Activated naive CD8-positive, alpha-beta T cell treated with anti-CD3 and anti-CD28 coated beads, Interleukin-2, amount 50 U/mL, for 24 hours (primary cell): ENCODE measurements at places on chromosomes 6 and 20.

DNA sequence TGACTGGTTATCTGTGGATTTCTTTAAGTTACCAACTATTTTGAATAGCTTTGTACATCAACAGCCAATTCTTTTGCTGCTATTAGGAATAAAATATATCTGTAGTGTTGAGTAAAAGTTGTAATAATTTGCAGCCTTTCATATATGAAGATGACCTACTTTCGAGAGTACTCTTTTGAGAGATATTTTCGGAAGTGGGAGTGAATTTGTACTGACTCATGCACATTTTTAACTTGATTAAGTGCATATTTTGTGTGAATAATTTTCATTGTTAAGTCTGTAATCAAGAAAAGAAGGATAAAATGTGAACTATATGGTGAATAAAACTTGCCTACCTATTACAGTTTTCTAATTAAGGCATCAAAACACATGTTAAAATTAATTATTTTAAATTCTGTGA, 51.9 kb downstream of the L3MBTL3 start:
- H3K4me3 ChIP-seq = no peak overlapping the region
- H3K27ac ChIP-seq = no peak overlapping the region
- H3K36me3 ChIP-seq = peaks cover 17% of the 10 kb centered on the region
- no peaks in the 10 kb centered on the region for H3K27me3 ChIP-seq

DNA sequence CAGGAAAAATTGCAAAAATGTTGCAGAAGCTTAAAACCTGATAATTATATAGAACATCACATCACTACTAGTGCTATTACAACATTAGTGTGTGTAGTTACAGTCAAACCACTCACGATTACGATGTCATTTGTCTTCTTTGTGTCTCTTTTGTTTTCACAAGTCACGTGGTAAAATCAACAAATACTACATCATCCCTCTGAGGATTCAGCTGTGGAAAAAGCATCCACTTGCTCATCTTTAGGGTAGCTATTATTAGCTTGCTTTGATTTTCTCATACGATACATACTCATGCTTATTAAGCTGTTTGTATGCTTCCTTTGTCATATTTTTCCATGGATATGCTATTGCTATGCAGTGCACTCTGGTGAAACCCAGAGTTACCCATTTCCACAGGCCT, 22.2 kb upstream of the ATXN1 start:
- H3K27me3 ChIP-seq = peaks cover 1% of the 10 kb centered on the region
- no peaks in the 10 kb centered on the region for H3K4me1 ChIP-seq
- no peak overlapping the region for H3K4me3 ChIP-seq
- no peak for DNase-seq

DNA sequence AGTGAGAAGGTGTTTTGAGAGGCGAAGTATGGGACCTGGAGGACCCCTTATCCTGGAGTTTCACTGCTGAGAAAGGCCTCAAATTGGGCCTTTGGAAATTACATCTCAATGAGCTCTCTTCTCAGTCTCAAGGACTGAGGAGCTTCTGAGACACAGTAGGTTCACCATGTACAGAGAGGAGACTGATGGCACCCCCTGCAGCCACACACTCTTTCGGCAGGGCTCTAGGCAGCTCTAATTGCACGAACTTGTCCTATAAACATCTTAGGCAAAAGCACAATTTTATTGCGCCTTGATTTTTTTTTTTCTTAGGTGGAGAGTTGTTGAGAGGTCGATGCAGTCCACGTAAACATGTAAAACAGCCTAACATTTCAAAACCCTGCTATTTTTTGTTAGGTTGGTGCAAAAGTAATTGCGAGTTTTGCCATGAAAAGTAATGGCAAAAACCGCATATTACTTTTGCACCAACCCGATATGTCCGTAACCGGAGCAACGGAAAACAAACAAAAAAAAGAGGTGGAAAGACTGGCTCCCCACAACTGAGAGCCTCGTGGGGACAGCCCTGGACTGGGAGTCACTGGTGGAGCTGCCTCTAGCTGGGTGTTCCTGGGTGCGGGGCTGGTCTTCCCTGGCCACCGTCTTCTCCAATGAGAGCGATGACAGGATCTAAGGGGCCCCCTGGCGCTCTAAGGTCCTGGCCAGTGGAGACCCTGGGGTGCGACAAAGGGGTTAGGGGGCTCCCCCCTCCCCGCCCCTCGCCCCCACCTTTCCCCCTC, 84.0 kb upstream of the EYA2 start:
- peaks cover 32% of the 10 kb centered on the region for H3K27me3 ChIP-seq
- no peaks in the 10 kb centered on the region for H3K36me3 ChIP-seq
- H3K4me3 ChIP-seq = no peak overlapping the region
- H3K4me1 ChIP-seq = no peaks in the 10 kb centered on the region
- no peak overlapping the region for H3K27ac ChIP-seq
- no peak for DNase-seq

GRCh38 chr6:135566311-135567068, 69.0 kb upstream of the AHI1 start:
- H3K4me3 ChIP-seq = no peak overlapping the region
- peak overlapping the region; percentile 68 for H3K27ac ChIP-seq
- DNase-seq = peak; percentile 37
- peaks cover 11% of the 10 kb centered on the region for H3K36me3 ChIP-seq

DNA sequence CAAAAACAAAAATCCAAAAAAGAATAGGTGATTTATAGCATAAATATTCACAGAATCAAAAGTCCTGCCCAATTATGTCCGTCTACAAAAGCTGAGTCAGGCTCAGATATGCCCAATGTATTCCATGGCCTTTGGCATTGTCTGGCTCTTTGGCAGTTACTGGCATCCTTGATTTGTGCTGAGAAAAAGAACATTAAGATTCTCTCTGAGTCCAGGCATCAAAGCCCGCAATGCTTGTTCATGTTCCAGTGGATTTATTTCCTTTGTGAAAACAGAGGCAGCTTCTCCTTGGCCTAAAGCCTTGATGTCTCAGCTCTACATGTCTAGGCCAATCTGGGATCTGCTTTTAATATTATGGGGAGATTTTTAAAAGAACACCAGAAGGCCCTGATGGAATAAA, 76.1 kb upstream of the SLC4A11 start:
- no peaks in the 10 kb centered on the region for H3K4me1 ChIP-seq
- H3K36me3 ChIP-seq = no peaks in the 10 kb centered on the region
- H3K27ac ChIP-seq = no peak overlapping the region
- H3K4me3 ChIP-seq = no peak overlapping the region
- H3K27me3 ChIP-seq = no peaks in the 10 kb centered on the region

DNA sequence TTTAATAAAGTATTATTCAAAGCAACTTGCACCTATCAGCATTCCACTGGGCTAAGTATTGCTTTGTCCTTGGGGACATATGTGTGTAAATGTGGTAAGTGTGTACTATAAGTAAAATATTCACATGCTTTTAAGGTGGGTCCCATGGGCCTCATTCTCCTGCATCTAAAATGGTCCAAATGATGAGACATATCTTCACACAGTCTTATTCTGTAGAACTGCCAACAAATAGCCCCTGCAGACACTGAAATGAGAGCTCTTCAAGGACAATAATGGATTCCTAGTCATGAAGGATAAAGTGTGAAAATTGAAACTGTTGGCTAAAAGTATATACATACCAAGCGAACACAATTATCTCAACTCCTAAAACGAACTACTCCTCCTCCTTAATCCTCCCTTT, 81.8 kb downstream of the SMLR1 start:
- H3K36me3 ChIP-seq = peaks cover 2% of the 10 kb centered on the region
- no peak overlapping the region for H3K4me3 ChIP-seq
- H3K4me1 ChIP-seq = peaks cover 9% of the 10 kb centered on the region
- H3K27me3 ChIP-seq = no peaks in the 10 kb centered on the region
- DNase-seq = no peak
- H3K27ac ChIP-seq = no peak overlapping the region

- H3K27ac ChIP-seq = no peak overlapping the region
- no peaks in the 10 kb centered on the region for H3K36me3 ChIP-seq
Measured at GRCh38 chr20:4656491-4656890, 65.2 kb upstream of the PRND start.

GRCh38 chr6:140480852-140481251, 1106.4 kb upstream of the CITED2 start:
- H3K27ac ChIP-seq = no peak overlapping the region
- H3K4me1 ChIP-seq = peaks cover 7% of the 10 kb centered on the region
- H3K36me3 ChIP-seq = no peaks in the 10 kb centered on the region

- H3K27me3 ChIP-seq = no peaks in the 10 kb centered on the region
- no peak for DNase-seq
- H3K27ac ChIP-seq = no peak overlapping the region
- H3K36me3 ChIP-seq = no peaks in the 10 kb centered on the region
- H3K4me3 ChIP-seq = no peak overlapping the region
Measured at GRCh38 chr6:110334423-110335180, 23.5 kb downstream of the METTL24 start.

DNA sequence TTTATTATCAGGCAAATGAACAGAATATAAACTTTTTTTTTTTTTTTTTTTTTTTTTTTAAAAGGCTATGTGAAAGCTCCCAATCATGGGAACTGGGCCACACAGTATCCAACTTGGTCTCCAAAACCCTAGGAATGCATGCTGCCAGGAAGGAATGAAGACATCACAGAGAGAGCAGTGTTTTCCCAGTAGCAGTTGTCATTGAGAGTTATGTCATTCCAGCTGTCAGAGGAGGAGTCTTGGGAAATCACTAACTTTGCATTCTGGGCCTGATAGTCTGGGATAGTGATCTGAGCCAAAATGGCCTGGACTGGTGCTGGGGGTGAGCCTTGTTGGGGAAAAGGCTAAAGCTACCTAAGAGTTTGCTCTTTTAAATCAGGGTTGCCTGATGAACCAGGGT, 231.3 kb upstream of the MAP3K7 start:
- H3K4me1 ChIP-seq = no peaks in the 10 kb centered on the region
- no peak overlapping the region for H3K4me3 ChIP-seq
- DNase-seq = no peak
- no peaks in the 10 kb centered on the region for H3K36me3 ChIP-seq
- H3K27ac ChIP-seq = no peak overlapping the region
- H3K27me3 ChIP-seq = peaks cover 3% of the 10 kb centered on the region

GRCh38 chr6:105626295-105627158, 223.6 kb upstream of the PREP start:
- peaks cover 18% of the 10 kb centered on the region for H3K27me3 ChIP-seq
- no peak for DNase-seq
- peaks cover 1% of the 10 kb centered on the region for H3K36me3 ChIP-seq
- peak overlapping the region; percentile 12 for H3K4me3 ChIP-seq
- peaks cover 15% of the 10 kb centered on the region for H3K4me1 ChIP-seq
- H3K27ac ChIP-seq = no peak overlapping the region

- H3K4me3 ChIP-seq = no peak overlapping the region
- H3K4me1 ChIP-seq = no peaks in the 10 kb centered on the region
- H3K27me3 ChIP-seq = no peaks in the 10 kb centered on the region
- DNase-seq = no peak
Measured at GRCh38 chr6:101650402-101651100, 257.0 kb downstream of the GRIK2 start.

DNA sequence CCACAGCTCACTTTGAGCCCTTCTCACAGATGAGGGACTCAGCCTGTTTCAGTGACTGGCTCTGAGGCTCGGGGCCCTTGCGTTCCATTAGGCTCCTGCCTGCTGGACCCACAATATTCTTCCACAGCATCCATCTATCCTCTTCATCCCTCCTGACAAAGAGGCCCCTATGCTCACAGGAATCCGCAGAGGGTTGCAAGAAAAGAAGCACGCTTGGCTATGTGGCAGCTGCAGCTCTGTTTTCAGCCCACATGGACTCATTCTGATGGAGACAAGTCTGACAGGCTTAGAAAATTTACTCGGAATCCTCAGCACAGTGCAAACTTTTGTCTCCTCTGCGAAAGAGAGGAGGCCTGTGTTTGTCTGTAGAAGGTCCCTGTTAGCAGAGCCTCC, 207.5 kb downstream of the SYNDIG1 start:
- no peak overlapping the region for H3K27ac ChIP-seq
- no peaks in the 10 kb centered on the region for H3K4me1 ChIP-seq
- H3K27me3 ChIP-seq = no peaks in the 10 kb centered on the region
- no peaks in the 10 kb centered on the region for H3K36me3 ChIP-seq

DNA sequence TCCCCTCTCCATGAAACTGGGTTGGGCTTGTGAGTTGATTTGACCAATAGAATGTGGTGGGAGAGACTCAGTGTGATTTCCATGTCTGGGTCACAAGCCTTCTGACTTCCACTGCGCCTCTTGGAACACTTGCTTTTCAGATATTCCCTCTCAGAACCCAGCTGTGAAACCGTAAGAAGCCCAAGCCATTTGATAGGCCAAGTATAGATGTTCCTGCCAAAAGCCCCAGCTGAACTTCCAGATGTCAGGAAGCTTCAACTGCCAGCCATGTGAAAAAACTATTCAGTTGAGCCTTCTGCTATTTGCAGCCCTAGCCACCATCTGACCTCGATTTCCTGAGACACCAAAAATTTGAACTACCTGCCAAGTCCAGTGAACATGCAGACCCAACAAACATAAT, 387.8 kb upstream of the GJE1 start:
- no peaks in the 10 kb centered on the region for H3K4me1 ChIP-seq
- H3K27ac ChIP-seq = no peak overlapping the region
- no peak overlapping the region for H3K4me3 ChIP-seq

GRCh38 chr20:17950670-17951069, 17.9 kb downstream of the SNX5 start:
- no peak for DNase-seq
- H3K27ac ChIP-seq = no peak overlapping the region
- peaks cover 90% of the 10 kb centered on the region for H3K36me3 ChIP-seq
- peaks cover 24% of the 10 kb centered on the region for H3K4me1 ChIP-seq
- no peaks in the 10 kb centered on the region for H3K27me3 ChIP-seq

DNA sequence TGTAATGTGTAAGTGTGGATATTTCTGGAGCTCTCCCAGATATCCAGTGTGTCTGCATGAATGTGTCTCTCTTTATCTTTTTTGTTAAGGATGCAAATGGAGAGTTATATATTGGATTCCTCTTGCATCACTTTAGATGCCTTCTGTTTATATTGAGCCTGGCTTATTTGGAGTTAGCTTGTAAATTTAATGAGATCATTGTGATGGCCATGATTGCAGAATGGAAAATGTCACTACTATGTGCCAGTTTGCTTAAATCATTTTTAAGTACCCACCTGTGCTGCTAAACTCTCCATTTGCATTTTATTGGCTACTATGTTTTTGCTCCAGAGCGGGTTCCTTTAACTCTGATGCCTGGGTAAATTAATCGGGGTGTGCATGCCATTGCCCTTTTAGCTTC, 334.8 kb downstream of the UTRN start:
- H3K4me3 ChIP-seq = no peak overlapping the region
- no peak overlapping the region for H3K27ac ChIP-seq
- no peaks in the 10 kb centered on the region for H3K27me3 ChIP-seq
- DNase-seq = no peak

GRCh38 chr6:20126102-20126752, 86.0 kb downstream of the MBOAT1 start:
- no peak for DNase-seq
- H3K4me3 ChIP-seq = no peak overlapping the region
- no peak overlapping the region for H3K27ac ChIP-seq
